Cardiac fibroblast (primary cell): ENCODE measurements at places on chromosomes 3 and 15.

GRCh38 chr3:106083207-106083606, 214.4 kb upstream of the CBLB start:
- no peak for DNase-seq

- no peak for DNase-seq
These were observed 574.8 kb downstream of the AGBL1 start for GRCh38 chr15:86654501-86654900.

GRCh38 chr3:113585228-113585627, 52.9 kb downstream of the SIDT1 start:
- DNase-seq, result no peak

- DNase-seq, result peak; percentile 59
These were observed 152.4 kb upstream of the MRPL3 start for GRCh38 chr3:131655070-131655690.

GRCh38 chr3:72977060-72977808, 19.4 kb upstream of the PPP4R2 start:
- DNase-seq, result peak; percentile 12

- no peak for DNase-seq
These were observed 168.5 kb downstream of the NFKBIZ start for GRCh38 chr3:102017784-102018183.

GRCh38 chr15:23846218-23846617, 159.1 kb upstream of the NDN start:
- DNase-seq, result no peak

DNA sequence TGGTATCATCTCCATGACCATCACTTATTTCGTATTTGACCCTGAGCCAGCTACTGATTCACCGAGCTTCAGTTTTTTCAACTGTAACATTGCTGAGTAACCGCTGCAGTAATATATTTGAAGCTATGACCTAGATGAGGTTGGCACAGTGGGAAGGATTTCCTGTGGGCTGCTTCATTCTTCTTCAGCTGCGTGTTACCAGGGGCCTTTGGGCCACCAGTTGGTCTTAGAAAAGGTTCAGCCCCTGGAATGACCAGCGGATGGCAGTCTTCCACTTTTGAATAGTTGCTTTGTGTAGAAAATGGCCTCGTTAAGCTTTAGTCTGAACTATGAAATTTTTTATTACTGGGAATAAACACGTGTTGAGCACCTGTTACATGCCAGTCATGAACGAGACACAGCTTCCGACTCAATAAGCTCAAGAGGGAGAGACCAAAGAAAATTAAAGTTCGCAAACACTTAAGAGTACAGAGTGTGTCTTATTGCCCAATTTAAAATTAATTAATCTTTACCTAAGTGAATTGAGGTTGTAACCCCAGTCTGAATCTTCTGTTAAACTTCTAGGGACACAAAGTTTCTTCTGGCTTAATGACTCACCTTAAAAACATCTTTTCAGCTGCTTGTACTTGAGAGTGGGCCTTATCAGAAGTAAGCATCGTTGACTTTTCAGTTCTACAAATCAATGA, 57.6 kb upstream of the NR2E3 start:
- DNase-seq, result peak; percentile 92

DNA sequence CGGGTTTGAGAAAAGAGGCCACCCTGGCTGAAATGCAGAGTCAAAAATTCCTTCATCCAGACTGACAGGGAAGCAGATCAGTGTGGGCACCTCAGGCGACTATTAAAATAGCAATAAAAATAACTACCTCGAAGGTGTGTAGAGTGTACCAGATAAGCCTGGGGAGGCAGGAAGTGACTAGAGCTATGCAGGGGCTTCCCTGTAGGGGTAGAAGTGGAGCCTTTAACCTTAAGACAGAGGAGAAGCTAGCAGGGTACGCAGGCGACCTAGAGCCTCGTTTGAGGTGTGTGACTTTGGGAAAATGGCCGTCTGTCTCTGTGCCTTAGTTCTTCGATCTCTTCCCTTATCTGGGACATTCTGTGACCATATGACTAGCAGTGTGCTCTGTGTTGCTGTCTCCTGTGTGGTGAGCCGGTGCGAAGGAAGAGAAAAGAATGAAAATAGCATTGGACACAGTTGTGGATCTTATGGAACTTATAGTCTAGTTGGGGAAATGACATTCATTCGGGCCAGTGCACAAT, 17.6 kb downstream of the BHLHE40 start:
- DNase-seq, result no peak

GRCh38 chr15:82942691-82943090, 9.8 kb downstream of the HOMER2 start:
- peak; percentile 18 for DNase-seq

- DNase-seq, result peak; percentile 32
These were observed 187.6 kb downstream of the NLGN1 start for GRCh38 chr3:173584838-173585831.

GRCh38 chr15:95630683-95631082, 699.8 kb upstream of the NR2F2 start:
- no peak for DNase-seq

DNA sequence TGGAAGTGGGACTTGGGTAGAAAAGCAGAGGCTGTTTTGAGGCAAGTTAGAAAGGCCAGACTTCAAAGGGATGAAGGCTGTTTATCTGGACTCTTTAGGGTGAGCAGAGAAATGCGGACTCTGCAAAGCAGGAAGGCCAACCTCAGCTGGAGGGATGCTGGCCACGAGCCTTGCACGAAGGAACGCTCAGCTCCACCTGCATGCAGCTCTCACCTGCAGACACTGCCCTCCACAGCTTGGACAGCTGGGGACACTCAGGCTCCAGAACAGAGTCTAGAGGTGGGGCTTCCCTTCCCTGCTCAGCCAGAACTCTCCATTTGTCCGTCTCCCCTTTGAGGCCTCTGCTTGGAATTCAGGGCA, 229.7 kb downstream of the ADAMTS17 start:
- DNase-seq, result no peak

GRCh38 chr15:73570355-73571032, 62.7 kb downstream of the NPTN start:
- DNase-seq, result no peak

GRCh38 chr3:137988152-137988551, 21.8 kb upstream of the CLDN18 start:
- DNase-seq, result no peak

DNA sequence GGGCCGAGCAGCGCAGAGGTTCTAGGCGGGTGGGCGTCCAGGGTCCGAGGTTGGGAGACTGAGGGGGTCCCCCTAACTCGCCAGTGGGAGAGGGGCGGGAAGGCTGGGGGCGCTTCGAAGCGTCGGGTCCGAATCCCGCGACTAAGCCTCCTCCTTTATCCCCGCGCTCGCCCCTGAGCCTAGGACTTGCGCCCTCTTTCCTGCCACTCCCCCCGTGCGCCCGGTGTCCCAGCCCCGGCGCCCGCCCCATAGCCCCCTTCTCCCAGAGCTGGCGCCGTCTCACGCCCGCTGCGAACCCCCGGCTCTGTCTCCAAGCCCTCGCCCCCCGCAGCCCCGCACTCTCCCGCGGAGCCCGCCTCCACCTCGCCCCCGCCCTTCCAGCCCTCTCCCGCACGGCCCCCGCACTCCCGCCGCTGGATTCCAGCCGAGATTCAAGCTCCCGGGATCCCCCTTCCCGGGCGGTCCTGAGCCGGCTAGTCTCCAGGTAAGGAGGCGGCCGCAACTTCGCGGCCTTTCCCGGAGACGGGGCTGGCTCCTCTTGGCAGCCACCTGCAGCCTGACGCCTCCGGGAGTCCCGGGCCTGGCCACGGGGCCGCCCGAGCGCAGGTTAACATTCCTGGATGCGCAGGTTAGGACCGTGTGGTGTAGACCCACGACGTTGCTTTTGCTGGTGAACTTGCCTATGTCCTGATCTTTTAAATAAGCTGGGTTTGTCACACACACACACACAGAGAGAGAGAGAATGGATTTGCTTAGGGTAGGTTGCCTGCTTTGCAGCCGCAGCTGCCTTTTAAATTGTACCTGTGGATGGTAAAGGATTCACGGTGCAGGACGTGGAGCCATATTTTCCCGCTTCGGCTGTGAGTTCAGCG, 563 bp downstream of the PXYLP1 start:
- peak; percentile 10 for DNase-seq

- DNase-seq, result no peak
These were observed 6.4 kb downstream of the CEP97 start for GRCh38 chr3:101730839-101731238.

- no peak for DNase-seq
These were observed 12.2 kb downstream of the ZXDC start for GRCh38 chr3:126463521-126463920.
